Uterus (tissue), 4 donors: ENCODE measurements at places on chromosomes 16 and 17. TPM values are rescaled to one million over a fixed set of nuclear protein-coding genes. Genes with fewer than 3 reads are reported as not detected.

DNA sequence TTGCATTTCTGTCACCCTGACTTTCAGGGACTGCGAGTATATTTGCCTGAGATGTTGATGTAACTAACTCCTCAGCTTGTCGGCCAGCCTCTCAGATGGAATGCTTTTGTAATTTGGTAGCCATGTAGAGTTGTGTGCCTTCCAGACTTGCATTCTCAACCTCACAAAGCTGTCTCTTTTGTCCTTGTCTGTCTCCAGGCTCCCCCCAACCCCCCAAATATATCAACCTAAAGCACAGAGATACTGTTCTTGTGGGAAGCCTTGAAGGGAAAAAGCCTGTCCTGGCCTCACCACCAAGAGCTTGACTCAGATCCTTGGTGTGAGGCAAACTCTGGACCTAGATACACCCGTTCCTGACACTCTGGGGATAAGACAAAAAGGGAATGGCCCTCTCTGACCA lies 18.4 kb downstream of the SAP30BP start:
- DNase-seq: no peak

Gene SCIMP
- total RNA-seq: 0.91 TPM

- no peak for DNase-seq
These were observed 16.3 kb downstream of the LGALS3BP start for GRCh38 chr17:78963378-78963777.

- DNase-seq: no peak
These were observed 53.0 kb downstream of the N4BP1 start for GRCh38 chr16:48556913-48557351.

DNA sequence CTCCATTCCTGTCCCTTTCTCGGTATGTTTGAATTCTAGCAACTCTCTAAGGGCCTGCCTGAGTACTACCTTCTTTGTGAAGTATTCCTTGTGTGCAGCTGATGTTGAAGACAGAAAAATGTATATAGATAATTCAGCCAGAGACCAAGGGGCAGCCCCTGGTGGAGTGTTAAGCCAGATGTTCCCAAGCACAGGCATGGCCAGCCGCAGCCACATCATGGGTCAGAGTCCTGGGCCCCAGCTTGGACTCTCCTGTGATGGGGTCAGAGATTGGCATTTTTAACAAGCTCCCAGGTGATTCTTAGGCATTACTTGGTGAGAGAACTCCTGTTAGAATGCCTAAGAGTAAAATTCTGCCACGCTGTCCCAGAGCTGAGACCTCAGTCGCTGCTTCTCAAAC lies 100.8 kb downstream of the IRF8 start:
- no peak for DNase-seq

- no peak for DNase-seq
These were observed 578 bp downstream of the AOC2 start for GRCh38 chr17:42844761-42845555.

- no peak for DNase-seq
These were observed 47.3 kb upstream of the DNAH17 start for GRCh38 chr17:78624324-78625151.

Gene HIC1
- 21.8 TPM for total RNA-seq

Gene DPEP3
- not detected for total RNA-seq

- DNase-seq: no peak
These were observed 157.9 kb downstream of the PPM1E start for GRCh38 chr17:58913552-58913951.

- no peak for DNase-seq
These were observed 19.8 kb downstream of the JPH3 start for GRCh38 chr16:87621976-87622713.
